Renal cortical epithelial cell (primary cell): ENCODE measurements at places on chromosomes 12 and 14. TPM values are rescaled to one million over a fixed set of nuclear protein-coding genes. Genes with fewer than 3 reads are reported as not detected.

GRCh38 chr14:64238631-64239030 lies 55.5 kb downstream of the ESR2 start:
- no peak for DNase-seq

DNA sequence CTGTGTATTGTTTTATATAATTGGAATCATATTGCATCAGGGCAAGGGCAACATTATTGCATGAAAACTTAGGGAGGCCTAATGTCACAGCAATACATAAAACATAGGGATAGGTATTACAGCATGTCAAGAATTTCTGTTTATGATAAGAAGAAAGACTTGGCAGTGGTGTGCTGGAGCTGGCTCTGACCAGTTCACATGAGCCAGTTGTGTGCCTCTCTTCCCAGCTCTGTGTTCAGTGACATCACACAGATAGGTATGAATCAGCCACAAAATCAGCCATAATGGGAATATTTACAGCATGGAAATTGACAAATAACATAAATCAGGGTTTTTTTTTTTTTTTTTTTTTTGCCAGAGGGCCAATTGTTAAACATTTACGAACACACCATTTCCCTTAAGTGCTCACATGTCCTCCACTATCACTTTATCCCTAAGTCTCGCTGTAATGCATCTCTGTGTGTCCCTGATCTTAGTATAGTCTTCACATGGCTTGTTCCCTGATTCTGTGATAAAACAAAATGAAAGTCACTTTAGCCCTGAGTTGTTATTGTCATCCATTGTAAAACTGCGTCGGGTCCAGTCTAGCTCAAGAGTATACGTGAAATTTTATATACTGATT lies 31.9 kb upstream of the ACSM4 start:
- DNase-seq: no peak

LGR5 gene
- 0.05 TPM in 1 of 2 replicates, not detected in the other for total RNA-seq

KRT85 gene
- total RNA-seq: not detected in 2 replicates

DNA sequence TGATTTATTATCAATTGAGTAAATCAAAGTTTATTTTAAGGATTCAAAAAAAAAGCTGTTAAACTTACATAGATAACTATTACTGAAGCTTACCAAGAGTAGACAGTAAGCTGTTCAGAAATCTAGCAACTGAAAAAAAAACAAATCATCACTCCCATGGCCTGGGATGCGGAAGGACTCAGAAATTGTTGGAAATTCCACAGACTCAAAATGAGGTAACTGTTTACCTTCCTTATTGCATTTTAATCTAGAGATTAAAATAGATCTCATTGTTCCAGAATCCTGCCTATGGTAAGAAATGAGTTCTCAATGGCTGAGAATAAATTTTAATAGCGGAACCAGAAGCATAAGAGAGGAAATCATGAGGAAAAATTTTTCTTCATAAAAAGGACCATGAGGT lies 87.2 kb downstream of the PPM1H start:
- DNase-seq: no peak

FGF23 gene
- not detected in 2 replicates for total RNA-seq

- DNase-seq: no peak
Measured at GRCh38 chr12:93938931-93939330, 209.4 kb upstream of the PLXNC1 start.

- DNase-seq: no peak
Measured at GRCh38 chr14:46087604-46088003, 564.0 kb downstream of the RPL10L start.

GRCh38 chr14:105312973-105313372 lies 1.6 kb upstream of the PACS2 start:
- no peak for DNase-seq

SIX6 gene
- not detected in 2 replicates for total RNA-seq

OR6C75 gene
- not detected in 2 replicates for total RNA-seq

- DNase-seq: no peak
Measured at GRCh38 chr14:93019367-93019843, 96.3 kb downstream of the ITPK1 start.

GPRC5A gene
- 55.9 and 101 TPM in 2 replicates for total RNA-seq

DNA sequence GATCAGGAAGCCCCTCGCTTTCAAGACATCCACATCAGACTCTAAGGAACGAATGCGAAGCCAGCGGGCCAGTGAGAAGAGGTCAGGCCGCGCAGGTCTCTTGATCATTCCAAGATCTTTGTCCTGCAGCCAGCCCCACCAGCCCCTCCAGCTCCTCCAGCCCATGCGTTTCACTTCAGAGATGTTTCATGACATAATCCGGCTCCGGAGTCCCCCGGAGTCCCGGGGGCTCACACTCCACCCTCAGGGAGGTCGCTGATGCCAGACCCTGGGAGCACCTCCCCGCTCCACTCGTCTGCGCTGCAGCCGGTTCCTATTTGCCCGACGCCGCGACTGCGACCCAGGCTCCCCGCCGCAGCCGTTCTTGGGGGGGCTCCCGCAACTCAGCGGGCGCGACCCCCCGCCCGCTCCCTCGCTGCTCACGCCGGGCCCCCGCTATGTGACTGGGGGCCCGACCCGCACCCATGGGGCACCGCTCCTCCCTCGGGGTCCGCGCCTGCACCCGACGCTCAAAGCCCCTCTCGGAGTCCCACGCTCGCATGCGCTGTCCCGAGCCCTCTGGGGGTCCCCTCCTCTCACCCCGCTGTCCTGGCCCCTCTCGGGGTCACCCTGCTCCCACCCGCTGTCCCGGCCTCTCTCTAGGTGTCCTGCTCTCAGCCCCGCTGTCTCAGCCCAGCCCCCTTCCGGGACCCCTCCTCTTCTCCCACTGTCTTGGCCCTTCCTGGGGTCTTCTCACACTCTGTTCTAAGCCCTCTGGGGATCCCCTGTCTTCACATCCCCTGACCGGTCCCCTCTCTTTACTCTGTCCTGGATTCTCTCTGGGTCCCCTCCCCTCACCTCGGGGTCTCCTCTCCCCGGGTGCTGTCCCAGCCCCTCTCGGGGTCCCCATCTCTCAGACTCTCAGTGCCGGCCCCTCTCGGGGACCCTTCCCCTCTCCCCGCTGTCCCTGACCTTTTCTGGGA lies 1.1 kb downstream of the TAOK3 start:
- no peak for DNase-seq
